ENCODE measurements at places on chromosomes 2 and 18.
A peak's percentile ranks its signal among the peaks of the same experiment; 100 is the strongest.

DNA sequence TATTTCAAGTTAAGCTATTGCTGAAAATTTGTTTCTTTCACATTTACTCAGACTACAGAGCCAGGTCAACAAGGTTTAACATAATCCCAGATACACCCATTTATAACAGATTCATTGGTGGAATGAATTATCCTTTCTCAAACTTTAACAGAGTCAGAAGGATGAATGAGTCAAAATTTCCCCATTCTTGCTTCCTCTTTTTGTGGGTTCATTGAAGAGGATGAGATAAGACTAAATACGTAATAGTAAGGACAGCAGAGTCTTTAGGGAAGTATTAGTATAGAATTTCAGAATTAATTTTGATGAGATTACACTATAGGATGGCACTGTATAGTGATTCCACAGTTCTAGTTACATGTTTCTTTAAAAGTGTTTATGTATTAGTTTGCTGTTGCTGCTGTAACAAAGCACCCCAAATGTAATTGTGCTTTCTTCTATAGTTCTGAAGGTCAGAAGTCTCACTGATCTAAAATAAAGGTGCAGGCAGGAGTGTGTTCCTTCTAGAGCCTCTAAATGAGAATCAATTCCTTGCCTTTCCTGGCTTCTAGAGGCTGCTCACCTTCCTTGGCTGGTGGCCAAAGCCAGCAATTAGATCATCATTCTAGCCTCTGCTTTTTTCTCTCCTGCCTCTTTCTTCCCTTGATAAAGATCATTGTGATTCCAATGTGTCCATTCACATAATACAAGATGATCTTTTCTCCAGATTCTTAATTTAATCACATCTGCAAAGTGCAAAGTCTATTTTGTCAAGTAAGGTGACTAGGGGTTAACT lies 309.3 kb upstream of the PIK3C3 start:
- DNase-seq: no peak

DNA sequence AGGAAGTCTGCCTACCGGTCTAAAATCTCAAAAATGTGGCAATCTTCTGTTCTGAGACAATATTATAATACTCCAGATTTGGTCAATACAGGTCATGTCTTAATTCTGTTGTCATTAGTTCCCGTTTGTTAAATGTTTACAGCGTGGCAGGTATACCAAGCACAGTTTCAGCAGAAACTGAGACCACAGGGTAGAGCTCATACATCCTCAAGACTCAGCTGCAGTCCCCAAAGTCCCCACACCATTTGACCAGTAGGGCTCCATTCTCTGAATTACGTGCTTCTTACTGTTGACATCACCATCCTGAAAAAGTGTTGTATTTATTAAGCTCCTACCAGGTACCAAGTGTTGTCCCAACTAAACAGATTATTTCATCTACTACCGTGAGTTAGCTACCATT lies 157.1 kb downstream of the MC4R start:
- DNase-seq: no peak

DNA sequence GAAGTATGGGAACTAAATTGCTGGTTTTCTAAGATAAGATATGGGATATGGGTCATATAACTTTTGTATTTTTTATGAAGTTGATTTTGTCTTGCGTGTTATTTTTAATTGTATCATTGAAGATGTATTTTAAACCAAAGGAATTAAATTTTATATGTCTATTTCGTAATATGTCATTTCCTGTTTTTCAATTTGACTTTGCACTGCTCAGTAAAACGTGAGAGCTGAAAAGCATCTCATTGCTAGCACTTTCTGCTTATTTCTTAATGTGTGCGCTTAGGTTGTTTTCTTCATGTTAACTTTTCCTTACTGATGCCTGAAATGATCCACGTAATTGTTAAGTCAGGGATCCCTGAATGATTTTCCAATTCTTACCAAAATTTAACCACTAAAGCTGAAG lies 41.2 kb upstream of the KLF11 start:
- DNase-seq: no peak

DNA sequence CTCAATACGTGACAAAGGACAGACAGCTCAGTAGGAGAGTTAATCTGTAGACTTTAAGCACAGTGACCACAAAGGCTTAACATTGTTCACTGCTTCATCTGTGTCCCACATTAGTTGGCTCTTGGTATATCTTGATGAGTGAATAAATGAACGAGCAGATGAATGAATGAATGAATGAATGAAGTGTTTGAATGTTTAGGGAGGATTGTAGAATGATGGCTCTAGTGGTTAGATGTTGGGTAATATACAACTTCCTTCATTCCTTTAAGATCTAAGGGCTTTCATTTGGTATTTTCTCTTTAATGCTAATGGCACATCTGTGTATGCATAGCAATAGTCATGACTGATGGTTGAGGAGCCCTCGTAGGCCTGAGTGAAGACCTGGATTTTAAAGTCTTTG lies 40.5 kb downstream of the ZNF407 start:
- no peak for DNase-seq

- DNase-seq: no peak
These were observed 95.6 kb upstream of the NOL4 start for GRCh38 chr18:34320267-34320666.

- DNase-seq: no peak
These were observed 142.4 kb downstream of the DDX1 start for GRCh38 chr2:15733867-15734673.

DNA sequence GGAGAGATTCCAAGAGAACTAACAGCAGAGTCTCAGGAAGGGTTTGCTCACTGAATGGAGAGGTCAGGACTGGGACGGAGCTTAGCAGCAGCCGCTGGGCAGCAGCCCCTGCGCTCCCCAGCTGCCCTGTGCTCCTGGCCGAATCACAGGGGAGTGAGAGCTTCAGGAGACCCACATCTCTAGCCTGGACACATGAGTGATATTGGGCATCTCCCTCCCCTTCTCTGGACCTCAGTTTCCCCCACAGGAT lies 511 bp downstream of the MATN3 start:
- DNase-seq: no peak

DNA sequence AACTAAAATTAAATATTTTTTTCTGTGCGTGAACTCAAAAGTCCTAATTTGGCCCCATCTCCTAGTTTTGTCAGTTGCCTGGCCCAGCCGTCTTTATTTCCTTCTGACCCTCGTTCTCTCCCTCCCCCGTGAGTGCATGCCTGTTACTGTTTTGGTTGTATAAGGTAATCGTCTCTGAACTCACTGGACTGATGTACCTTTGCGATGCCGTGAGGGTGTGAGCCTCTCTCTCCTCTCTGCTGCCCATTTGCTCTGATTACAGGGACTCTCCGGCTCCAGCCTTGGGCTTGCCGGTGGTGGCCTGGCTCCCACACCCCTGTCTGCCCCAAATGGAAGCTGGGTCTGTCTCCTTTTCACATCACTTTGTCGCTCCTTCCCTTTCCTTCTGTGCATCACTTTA lies 66.5 kb upstream of the RBM44 start:
- DNase-seq: no peak

GRCh38 chr2:3749201-3749600 lies 45.8 kb downstream of the DCDC2C start:
- no peak for DNase-seq

- no peak for DNase-seq
These were observed 590.8 kb upstream of the CDH2 start for GRCh38 chr18:28767727-28768211.

- DNase-seq: no peak
These were observed 5.1 kb downstream of the FER1L5 start for GRCh38 chr2:96647681-96648080.

DNA sequence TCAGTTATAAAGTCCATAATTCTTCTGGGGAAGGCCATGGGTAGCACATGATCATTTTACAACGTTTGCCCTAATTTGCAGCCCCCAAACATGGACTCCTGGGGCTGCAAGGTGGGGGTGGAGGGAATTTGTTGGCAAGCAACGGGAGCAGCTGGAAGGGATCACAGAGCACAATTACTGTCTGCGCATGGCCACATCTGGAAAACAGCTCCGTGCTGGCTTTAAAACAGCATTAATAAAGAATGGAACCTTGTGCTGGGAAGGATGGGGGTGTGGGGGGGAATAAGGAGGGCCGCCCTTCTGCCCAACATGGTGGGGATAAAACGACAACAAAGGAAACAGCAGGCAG lies 60.9 kb upstream of the SLC14A2 start:
- DNase-seq: no peak

DNA sequence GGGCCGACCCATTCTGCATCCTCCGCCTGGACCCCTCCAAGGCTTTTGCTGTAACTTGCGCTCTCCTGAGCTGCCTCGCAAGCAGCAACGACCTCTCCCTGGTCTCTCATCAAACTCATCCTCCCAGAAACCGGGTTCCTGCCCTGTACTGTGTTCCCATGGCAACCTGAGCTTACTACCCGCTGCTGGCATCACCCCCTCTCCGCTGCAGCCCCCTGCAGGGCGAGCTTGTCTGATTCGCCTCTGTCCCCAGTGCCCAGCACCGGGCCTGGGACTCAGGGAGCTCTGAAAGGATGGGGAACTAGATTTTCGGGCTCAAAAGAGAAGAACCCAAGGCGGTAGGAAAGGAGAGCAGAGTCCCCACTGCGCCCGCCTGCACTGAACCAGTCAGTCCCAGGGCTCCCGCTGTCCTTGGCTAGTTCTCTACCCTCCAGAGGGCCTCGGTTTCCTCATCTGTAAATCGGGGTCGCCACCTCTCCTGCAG lies 463 bp downstream of the HS1BP3 start:
- peak; percentile 44 for DNase-seq

GRCh38 chr2:241161646-241162281 lies 11.5 kb downstream of the PPP1R7 start:
- no peak for DNase-seq

DNA sequence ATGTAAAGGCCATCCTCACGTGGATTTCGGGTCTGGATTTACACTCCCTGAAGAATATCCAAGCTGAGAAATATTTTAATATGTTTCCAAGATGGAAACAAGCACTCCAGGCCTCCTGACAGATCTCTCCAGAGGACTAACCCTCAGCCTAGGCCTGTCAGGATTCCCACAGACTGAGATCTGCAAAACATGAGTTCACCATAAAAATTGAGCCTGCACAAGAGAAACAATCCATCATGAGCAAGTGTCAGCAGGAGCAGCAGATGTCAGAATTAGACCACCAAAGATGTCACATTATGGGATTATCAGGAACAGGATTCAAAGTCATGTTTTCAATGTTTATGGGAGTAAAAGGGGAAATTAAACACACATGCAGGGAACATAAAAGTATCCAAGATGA lies 191.3 kb downstream of the TFCP2L1 start:
- DNase-seq: no peak

- no peak for DNase-seq
These were observed 8.8 kb upstream of the SH3RF3 start for GRCh38 chr2:109120166-109120565.

- no peak for DNase-seq
These were observed 14.6 kb downstream of the SLC4A3 start for GRCh38 chr2:219642069-219642454.

DNA sequence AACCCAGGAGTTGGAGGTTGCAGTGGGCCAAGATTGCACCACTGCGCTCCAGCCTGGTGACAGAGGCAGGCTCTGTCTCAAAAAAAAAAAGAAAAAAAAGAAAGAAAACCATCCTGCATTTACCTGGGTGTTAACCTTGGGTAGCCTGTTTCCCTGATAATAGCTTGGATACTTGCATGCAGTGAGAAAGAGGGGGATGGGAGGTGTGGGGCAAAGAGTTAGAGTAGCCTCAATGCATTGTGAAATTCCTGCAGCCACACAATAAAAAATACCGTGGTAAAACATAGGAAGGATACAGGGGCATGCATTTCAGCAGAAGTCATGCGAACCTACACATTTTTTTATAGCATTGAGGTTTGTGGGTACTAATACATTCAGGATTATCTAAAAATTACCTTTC lies 76.6 kb upstream of the ZNF516 start:
- no peak for DNase-seq

GRCh38 chr2:80322958-80323357 lies 18.4 kb upstream of the LRRTM1 start:
- DNase-seq: no peak

DNA sequence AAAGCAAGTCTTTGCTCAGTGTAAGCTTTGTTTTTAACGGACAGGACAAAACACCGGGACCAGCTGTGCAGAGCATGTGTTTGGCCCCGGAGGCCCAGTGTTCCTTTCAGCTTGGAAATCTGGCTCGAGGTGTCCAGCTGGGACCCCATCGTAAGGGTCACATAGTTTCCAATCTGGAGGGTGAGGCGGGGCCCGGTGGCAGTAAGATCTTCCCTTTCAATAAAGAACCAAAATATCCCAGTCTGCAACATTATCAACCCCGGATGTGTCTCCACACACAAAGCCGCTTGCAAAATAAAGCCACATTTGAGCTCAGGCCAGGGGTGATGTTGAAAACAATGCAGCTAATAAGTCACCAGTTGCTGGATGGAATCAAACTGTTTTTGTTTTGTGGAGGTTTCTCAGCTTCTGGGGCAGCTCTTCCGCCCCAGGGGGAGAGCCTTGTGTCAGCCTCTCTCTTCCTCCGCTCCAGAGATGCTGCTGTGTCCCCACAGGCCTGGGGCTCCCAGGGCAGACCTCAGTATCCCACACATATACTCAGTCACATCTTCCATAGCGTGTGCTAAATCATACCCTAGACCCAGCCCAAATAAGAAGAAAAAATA lies 138.6 kb upstream of the GLI2 start:
- DNase-seq: no peak

DNA sequence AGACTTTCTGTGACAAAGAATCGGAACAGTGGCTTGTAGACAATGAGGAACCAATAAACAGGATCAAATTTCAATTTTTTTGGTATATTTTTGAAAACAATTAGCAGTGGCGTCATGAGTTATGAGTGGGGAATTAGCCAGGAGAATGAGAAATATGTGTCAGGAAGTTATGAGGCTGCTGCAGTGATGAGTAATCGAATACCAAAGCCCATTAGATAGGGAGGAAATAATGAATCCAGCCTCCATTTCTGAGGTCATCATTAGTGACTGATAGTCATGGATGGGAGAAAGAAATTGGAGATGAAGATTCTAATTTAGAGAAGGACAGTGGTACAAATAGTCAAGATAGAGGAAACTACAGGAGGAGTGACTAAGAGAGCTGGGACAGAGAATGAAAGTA lies 673.1 kb upstream of the VRK2 start:
- no peak for DNase-seq

DNA sequence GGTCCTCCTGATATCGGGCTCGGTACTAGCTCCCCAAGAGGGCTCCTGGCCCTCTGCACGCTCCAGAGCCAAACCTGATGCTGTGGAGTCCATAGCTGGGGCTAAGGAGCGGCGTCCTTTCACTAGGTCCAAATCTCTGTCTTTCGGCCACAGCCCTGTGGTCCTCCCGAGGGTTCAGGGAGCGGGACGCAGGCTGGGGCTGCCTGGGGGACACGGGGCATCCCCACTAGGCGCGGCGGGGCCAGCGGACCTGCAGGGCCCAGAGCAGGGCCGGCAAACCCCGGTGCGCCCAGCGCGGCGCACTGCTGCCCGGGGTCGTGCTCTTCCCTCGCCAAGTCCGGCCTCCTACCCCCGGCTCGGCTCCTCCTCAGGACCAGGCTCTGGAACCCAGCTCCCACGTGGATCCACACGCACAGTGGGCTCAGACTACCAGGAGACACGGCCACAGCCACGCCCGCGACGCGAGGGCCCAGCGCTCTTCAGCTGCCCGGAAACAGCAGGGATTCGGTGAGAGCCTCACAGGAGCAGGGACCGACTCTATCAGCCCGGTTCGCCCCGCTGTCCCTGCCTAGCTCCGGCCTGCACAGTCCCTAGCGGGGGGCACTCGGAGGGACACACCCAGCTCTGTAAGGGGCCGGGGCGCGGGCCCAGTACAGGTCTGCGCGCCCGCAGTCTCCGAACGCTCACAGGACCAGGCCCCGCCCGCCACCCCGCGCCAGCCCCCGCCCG lies 593 bp downstream of the ZNF514 start:
- DNase-seq: peak; percentile 39

- no peak for DNase-seq
These were observed 252.6 kb downstream of the RND3 start for GRCh38 chr2:150234787-150235446.

GRCh38 chr2:209512971-209513370 lies 89.1 kb downstream of the MAP2 start:
- no peak for DNase-seq

Data from germinal center (tissue), 1 donor.